Fibroblast of lung (primary cell): ENCODE measurements at places on chromosomes 7 and 10. TPM values are rescaled to one million over a fixed set of nuclear protein-coding genes. Genes with fewer than 3 reads are reported as not detected.

The SPDYE2B gene
- not detected in 2 replicates for total RNA-seq

The TAS2R5 gene
- 1.0 and 1.3 TPM in 2 replicates for total RNA-seq

The MALRD1 gene
- total RNA-seq = 1.3 and 1.7 TPM in 2 replicates

The ATP5MK gene
- total RNA-seq = 148 and 155 TPM in 2 replicates

The WNT8B gene
- total RNA-seq = not detected in 2 replicates

The LSM8 gene
- 36.8 and 39.5 TPM in 2 replicates for total RNA-seq

The CYP3A4 gene
- total RNA-seq = 0.17 TPM in 1 of 2 replicates, not detected in the other

The SUFU gene
- total RNA-seq = 2.6 and 4.3 TPM in 2 replicates

The GIMAP1 gene
- total RNA-seq = under 0.01 TPM in 2 replicates

The CDC14C gene
- under 0.01 and 0.17 TPM in 2 replicates for total RNA-seq

The ZNF488 gene
- total RNA-seq = under 0.01 TPM in 1 of 2 replicates, not detected in the other

The JCAD gene
- 25.9 and 27.1 TPM in 2 replicates for total RNA-seq

The EXOC4 gene
- 118 and 158 TPM in 2 replicates for total RNA-seq

The PTPRN2 gene
- total RNA-seq = 0.77 and 1.2 TPM in 2 replicates

The NFE2L3 gene
- 5.4 and 9.1 TPM in 2 replicates for total RNA-seq

The SLC13A4 gene
- 0.26 and 0.50 TPM in 2 replicates for total RNA-seq

The MSMB gene
- not detected in 2 replicates for total RNA-seq

The LRRTM3 gene
- total RNA-seq = not detected in 2 replicates

The CPA4 gene
- total RNA-seq = 6.4 and 20.0 TPM in 2 replicates

The TACR2 gene
- total RNA-seq = 0.17 and 0.26 TPM in 2 replicates
